ENCODE measurements at places on chromosomes 5 and 9. TPM values are rescaled to one million over a fixed set of nuclear protein-coding genes. Genes with fewer than 3 reads are reported as not detected.

The SLC27A6 gene
- 52.2 TPM for total RNA-seq

The SLC24A2 gene
- not detected for total RNA-seq

The AGXT2 gene
- total RNA-seq: not detected

The ANKDD1B gene
- total RNA-seq: 0.25 TPM

The PCDHGC4 gene
- total RNA-seq: 2.5 TPM

The FRMPD1 gene
- 1.8 TPM for total RNA-seq

The SARDH gene
- 0.64 TPM for total RNA-seq

The MYMK gene
- not detected for total RNA-seq

The C9orf50 gene
- total RNA-seq: not detected

The FST gene
- 3.2 TPM for total RNA-seq

- DNase-seq: no peak
These were observed 95.3 kb upstream of the VLDLR start for GRCh38 chr9:2526071-2526828.

DNA sequence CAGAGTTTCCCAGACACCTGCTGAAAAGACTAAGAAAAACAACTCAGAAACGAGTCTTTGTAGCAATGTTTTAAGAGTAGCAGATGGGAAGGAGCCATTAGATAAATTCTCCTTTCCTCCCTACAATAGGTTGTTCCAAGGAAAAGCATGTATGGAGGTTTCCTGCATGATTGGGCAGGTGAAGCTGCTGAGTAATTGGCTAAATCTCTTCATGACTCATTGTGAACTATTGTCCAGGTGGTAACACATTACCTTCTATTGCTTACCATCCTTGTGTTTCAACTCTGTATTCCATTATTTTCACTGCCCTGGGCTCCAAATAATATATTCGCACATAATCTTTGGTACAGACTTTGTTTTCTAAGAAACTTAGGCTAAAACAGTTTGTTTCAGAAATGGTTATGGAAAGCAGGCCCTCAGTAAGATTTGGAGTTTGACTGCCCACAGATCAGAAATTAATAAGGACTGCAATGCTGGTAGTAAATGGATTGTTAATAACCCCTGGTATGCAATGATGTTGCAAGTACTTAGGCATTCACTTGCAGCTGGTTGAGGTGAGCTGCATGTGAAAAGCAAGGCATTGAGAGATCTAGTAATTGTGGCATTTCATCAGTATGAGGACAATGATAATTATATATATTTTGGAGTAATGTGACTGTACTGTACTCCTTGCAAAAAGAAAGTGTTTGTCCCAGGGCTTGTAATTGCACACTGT lies 281.4 kb upstream of the VLDLR start:
- DNase-seq: no peak

GRCh38 chr5:35016174-35017051 lies 31.3 kb downstream of the AGXT2 start:
- DNase-seq: no peak

GRCh38 chr5:109757490-109757889 lies 67.8 kb downstream of the MAN2A1 start:
- DNase-seq: no peak

DNA sequence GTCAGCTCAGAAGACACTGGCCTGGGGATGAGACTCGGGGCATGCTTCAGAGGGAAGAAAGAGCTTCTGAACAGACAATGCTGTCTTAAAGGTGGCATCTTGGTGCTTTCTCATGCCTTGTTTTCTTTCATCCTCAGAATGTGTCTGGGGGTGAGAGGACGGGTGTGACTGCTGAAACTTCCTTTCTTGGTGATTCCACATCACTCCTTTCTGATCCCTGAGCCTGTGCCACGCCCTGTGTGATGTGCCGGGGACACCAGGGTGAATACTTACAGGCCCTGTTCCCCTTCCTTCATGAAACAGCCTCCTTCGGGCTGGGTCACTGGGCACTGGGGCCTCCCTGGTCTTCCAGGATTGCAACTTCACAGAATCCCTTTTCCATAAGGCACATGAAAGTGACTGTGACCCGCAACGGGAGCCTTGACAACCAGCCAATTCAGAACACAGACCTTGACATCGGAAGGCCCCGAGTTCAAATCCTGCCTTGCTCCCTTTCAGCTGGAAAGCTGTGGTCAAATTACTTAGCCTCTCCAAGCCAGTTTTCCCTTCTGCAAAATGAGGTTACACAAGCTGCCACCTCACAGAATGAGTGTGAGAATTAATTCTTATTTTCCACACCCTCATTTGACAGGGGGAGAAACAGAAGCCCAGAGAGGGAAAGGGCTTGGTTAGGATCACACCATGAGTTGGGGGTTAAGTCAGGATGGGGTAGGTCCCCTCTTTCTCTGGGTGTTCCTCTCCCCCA lies 44.1 kb upstream of the IL17B start:
- no peak for DNase-seq

DNA sequence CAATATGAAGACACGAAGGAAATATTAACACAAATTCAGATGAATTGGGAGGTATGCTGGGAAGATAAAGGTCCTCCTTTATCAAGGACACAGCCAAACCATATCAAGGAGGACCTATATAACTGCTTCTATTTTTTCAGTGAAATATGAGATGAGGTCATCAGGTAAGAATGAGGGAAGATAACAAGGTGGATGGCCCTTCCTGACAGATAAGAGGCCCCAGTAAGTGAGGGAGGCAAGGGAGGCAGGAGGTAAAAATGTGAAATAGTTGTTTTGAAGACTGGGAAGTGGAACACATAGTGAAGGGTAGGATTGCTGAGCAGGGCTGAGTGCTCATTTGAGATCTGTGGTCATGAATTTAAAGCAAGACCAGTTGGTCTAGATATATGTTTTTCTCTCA lies 60.0 kb upstream of the FOXE1 start:
- no peak for DNase-seq

DNA sequence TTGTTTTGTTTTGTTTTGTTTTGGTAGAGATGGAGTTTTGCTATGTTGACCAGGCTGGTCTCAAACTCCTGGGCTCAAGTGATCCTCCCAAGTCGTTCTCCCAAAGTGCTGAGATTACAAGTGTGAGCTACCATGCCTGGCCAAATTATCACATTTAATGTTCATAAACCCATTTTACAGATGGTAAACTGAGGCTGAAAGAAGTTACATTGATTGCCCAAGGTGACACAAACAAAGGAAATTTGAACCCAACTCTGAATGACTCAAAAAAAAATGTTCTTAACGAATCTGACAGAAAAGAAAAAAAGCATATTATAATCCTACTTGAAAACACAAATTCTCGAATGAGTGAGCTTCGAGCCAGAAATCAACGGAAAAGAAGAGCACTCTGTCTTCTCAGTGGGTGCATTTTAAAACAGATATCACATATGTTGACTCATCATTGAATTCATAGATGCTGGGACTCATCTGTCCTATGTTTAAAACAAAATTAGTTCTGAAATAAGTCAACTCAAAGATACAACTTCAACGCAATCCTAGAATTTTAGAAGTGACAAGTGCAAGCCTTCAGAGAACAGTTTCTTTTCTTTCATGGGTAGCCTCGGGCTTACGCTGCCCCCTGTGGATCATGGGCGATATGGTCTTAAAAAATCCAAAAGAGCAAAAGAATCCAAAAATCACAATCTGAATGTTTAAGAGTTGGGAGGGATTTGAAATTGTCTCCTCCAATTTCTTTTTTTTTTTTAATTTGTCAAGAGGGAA lies 28.4 kb downstream of the TIMD4 start:
- DNase-seq: no peak

- no peak for DNase-seq
These were observed 130.2 kb upstream of the ADAMTSL1 start for GRCh38 chr9:18343784-18344183.

GRCh38 chr5:153147891-153148623 lies 342.4 kb upstream of the GRIA1 start:
- DNase-seq: no peak

DNA sequence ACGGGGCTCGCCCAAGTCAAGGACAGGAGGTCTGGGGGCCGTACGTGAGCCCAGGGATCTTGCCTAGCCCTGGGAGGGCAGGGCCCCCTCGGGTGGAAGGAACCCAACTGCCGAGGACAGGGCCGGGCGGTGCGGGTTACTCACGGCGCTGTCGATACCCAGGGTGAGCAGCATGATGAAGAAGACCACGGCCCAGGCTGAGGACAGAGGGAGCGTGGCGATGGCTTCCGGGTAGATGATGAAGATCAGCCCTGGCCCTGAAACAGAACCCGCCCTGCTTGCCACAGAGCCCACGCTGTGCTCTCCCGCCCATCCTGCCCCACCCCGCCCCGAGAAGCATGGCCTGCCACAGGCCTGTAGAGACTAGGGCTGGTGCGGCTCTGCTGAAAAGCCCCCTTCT lies 34.1 kb downstream of the SLC6A3 start:
- DNase-seq: peak; percentile 27

DNA sequence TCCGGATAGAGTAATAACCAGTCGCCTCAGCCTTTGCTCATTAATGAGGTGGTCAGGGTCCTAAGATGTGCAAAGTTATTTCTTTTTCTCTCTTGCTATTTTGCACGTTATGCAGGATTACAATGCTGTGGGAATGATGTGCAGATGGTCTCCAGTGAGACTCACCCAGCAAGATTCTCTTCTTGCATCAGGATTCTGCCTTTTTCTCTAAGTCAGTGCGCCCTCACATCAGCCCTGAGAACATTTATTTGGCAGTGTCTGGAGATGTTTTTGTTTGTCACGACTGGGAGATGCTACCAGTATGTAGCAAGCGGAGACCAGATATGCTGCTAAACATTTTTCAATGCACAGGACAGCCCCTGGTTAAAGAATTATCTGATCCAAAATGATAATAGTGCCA lies 280.3 kb upstream of the WWC1 start:
- no peak for DNase-seq

DNA sequence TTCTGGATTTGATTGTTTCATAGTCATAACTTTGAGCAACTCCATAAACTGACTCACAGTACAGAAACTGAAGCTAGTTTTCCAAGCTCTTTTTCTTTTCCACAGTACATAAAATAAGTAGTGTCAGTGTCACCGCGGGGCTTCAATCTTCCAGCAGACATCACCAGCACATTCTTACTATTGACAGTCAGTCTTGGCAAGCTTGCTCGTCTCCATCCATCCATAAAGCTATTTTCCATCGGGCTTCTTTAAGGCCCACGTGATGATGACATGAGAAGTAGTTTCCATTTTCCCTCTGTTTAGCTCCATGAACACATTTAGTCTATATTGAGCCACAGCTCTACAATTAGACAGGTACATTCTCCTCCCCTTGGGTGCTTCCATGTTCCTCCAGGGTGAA lies 443.4 kb downstream of the KDM4C start:
- DNase-seq: no peak

DNA sequence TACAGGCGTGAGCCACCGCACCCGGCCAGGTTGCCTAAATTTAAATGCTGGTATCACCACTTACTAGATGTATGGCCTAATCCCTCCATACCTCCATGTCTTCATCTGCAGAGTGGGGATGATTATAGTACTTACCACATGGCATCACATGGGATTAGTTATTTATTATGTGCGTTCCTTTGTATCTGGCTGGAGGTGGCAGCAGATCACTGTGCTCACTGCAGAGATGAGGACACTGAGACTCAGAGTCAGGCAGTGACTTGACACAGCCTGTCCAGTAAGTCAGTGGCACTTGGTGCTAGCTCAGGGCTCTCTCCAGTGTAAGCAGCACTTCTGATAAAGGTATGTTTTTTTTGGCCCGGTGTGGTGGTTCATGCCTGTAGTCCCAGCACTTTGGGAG lies 38.4 kb upstream of the HAND1 start:
- DNase-seq: no peak
